Activated CD8-positive, alpha-beta T cell treated with anti-CD3 and anti-CD28 coated beads, Interleukin-2, amount 10 ng/mL, durations not matched to agents 7 days and 5 days (primary cell): ENCODE measurements at places on chromosomes 1 and 21.

- no peak for DNase-seq
- no peak overlapping the region for H3K27ac ChIP-seq
- peaks cover 4% of the 10 kb centered on the region for H3K36me3 ChIP-seq
- H3K4me3 ChIP-seq = no peak overlapping the region
Measured at GRCh38 chr1:107590900-107591622, 373.9 kb downstream of the VAV3 start.

DNA sequence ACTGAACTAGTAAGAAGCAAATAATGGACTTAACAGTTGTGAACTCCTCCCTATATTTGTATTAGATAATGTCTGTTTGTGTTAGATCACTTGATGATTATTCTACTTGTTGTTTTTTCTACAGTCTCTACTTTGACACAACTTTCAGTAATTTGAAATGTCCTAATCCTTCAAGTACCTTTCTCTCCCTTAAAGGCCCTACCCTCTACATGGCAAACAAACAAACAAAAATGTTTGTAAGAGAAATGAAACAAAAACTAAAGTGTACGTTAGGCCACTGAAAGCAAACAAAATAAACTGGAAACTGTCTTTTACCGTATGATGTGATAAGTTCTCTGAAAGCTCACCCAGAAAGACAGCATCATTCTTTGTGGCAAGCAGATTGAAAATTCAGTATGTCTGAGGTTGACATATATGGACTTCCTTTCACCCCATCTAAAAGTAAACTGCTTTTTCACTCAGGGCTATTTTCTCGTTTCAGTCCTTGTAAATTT lies 255.9 kb upstream of the SNX7 start:
- H3K27me3 ChIP-seq = peaks cover 8% of the 10 kb centered on the region
- peaks cover 45% of the 10 kb centered on the region for H3K4me1 ChIP-seq
- peak overlapping the region; percentile 64 for H3K4me3 ChIP-seq

- no peak overlapping the region for H3K27ac ChIP-seq
- H3K36me3 ChIP-seq = no peaks in the 10 kb centered on the region
Measured at GRCh38 chr1:216330262-216330661, 93.0 kb downstream of the USH2A start.

- DNase-seq = no peak
- H3K27ac ChIP-seq = no peak overlapping the region
- no peaks in the 10 kb centered on the region for H3K36me3 ChIP-seq
- no peaks in the 10 kb centered on the region for H3K4me1 ChIP-seq
- no peaks in the 10 kb centered on the region for H3K27me3 ChIP-seq
Measured at GRCh38 chr1:112528076-112528475, 19.3 kb downstream of the WNT2B start.
